ENCODE measurements at places on chromosomes 1 and 21.

DNA sequence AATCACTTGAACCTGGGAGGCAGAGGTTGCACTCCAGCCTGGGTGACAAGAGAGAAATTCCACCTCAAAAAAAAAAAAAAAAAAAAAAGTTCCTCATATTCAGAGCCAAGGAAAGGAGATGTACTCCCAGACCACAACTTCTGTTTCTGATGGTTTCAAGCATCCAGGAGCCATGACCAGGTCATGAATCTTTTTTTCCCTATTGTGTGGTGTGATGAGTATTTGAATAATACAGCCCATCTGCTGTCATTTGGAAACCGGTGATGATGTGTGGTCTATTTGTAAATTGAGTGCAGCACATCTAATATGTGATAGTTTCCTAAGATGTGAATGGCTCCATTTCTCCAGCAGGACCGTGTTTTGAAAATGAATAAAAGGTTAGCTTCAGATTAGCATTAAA lies 18.6 kb downstream of the PIK3CD start:
- no peak for DNase-seq

GRCh38 chr1:95352767-95353166 lies 118.8 kb downstream of the RWDD3 start:
- DNase-seq: no peak

- DNase-seq: peak; percentile 45
Observed at GRCh38 chr1:201264072-201264471, 19.2 kb upstream of the PKP1 start.

DNA sequence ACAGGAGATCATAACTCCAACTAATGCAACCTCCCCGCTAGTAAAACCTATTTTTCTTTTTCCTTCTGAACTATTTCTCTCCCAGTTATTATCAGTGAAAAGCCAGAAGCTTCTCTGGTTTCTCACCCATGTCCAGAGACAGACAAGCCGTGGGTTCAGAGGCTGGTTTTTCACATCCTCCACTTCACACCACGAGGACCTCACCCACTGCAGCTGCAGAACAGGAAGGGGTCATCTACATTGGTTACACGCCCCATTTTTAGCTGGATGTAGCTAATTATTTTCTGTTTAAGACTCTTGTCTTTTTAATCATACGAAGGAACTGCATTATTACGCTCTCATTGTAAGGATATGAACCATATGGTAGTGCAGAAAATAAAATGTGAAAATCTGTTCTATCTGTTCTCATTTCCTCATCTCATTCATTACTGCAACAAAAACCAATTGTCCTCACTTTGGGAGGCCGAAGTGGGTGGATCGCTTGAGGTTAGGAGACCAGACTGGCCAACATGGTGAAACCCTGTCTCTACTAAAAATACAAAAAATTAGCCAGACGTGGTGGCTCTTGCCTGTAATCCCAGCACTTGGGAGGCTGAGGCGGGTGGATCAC lies 39.1 kb upstream of the CLDN14 start:
- no peak for DNase-seq

DNA sequence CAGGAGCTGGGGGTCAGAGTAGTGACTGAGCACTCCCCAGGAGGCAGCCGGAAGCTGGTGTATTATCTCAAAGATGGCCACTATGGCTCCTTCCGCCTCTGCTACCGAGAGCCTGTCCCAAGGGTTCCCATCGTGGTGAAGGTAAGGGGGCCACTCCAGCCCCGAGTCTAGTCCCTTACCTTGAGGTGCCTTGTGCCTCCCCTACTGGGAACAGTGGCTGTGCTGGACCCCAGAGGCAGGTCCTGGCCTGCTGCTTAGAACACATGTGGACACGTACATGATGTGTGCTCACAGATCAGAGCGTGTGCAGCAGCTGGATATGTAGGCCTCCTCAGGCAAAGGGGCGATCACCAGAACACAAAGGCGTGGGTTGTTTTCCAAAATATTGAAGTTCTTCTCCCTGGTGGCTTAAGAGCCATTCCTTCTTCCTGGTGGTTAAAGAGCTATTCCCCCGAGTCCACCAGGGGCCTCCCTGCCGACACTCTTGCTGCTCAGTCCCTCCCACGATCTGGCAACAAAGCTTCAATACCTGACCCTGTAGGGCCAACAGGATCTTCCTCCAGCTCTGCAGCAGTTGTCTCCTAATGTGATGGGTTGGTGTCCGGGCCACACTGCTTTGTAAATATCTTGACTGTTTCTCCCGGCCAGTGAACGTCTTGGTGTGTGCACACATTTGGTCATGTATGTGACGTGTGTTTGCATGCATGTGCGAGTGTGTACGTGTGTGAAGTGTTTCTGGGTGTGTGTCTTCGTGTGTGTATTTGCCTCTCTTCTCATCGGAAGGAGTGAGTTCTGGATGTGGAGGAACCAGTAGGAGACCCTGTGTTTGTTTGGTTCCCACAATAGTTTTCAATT lies 68.4 kb upstream of the TINAGL1 start:
- no peak for DNase-seq

DNA sequence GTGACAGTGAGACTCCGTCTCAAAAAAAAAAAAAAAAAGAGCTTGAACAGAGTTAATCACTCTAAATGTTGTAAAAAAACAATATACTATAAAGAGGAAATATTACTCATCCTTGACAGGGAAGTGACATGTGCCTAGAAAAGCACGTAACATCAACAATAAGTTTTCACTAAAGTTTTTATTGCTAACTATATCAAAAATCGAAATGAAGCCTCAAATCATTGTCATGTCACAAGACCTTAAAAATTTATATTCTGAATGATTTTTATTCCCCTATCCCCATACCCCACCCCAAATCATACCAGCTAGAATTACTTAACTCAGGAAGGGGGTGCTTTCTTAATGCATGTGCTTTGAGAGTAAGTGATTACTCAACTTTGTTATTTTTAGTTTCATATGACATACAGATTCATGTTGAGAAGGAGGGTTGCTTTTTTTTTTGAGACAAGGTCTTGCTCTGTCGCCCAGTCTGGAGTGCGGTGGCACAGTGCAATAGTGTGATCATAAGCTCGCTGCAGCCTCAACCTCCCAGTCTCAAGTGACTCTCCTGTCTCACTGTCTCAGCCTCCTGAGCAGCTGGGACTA lies 53.6 kb upstream of the MUTYH start:
- no peak for DNase-seq

DNA sequence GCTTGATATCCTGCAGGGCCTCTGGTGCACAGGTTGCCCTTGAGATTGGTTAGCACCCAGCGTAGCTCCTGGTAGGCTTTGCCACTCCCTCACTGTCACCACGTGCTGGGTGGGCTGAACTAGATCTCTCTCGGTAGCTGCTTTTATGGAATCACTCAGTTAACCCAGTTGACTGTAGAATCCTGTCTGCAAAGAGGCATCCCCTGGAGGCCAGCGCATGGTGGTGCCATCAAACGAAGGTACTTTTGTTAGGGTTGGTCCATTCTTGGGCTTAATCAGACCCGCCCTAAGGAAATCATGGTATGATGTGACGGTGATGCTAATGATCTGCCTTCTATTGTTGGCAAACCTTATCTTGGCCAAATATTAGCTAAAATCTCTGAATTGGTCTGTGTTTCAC lies 153.4 kb downstream of the GALNT2 start:
- DNase-seq: no peak

DNA sequence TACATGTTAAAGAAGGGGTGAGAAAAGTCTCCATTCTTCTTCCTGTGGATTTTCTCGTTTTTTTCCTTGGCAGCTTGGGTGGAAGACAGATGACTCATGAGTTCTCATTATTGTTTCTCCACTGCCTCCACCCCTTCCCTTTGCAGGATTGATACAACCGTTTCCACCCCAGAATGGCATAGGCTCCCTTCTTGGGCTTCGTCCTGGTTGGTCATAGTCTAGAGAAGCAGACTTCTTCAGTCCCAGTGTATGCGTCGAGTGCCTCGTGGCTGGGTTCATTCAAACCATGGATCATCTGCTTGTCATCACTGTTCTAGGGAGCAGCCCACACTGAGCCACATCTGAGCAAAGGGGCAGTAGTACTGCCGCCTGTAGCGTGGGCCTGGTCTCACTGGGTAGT lies 13.7 kb downstream of the PTGFRN start:
- no peak for DNase-seq

DNA sequence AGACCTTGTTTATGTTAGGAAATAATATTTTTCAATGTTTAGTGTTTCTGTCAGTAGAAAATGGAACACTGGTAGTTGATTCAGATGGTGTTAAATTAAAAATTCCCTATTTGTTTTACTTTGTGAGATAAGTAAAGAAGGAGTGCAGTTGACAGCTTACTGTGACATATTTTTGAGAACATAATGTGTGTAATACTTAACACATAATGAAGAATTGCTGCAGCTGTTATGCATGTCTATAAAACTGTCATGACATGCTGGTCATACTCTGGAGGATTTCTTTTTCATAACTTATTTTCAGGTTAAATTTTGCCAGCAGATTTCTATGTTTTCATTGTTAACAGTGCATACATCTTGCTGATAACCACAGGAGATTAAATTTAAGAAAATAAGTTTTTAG lies 296.1 kb downstream of the CTH start:
- no peak for DNase-seq

DNA sequence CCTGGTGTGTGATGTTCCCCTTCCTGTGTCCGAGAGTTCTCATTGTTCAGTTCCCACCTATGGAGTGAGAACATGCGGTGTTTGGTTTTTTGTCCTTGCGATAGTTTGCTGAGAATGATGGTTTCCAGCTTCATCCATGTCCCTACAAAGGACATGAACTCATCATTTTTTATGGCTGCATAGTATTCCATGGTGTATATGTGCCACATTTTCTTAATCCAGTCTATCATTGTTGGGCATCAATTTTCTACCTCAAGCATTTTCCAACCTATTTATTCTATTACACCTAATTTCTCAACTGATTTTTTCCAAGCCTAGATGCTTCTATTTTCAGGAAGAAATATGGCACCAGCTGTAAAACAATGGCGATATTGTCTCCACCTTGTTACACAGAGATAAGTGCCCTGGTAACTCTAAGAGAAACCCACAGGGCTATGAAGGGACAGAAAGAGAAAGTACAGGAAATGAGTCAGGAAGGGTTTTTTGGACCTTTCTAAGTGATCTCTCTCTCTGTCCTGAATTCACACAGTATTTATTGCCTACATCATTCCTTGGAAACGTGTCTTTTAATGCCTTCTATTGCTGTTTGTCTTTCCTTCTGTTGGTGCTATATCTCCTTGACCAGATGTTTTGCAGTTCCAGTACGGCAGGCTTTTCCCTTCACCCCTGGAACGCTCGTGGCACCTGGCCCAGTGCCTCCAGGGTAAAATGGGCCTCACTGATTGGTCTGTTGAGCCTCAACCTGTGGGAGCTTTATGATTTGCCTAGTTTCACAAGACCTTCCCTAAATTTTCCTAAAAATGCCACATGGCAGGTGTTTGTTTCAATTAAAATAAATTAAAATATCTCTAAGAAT lies 14.6 kb upstream of the JAK1 start:
- DNase-seq: no peak

DNA sequence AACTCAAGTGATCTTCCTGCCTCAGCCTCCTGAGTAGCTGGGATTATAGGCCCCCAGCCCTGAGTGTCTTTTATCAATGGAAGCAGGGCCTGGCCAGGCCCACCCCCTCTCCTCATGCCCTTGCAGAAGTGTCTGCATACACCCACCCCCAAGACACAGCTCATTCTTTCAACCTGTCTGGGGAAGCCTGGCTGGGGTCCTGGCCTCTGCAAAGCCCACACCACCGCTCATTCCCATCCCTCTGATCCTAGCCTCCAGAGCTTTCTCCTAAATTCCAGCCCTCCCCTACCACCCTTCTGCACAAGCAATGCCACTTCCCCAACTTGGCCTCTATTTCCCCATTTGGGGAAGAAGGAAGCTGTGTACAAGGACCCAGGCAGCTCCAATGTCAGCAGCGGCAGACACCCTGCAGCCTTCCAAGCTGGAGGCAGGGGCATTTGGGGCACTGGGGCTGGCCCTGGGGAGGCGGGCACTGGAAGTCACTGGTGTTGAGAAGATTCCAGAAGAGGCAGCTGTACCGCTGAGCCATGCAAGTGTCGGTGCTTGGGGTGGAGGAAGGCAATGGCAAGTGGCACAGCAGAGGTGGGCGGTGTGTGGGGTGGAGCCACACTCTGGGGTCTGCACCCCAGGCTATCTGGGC lies 33.7 kb upstream of the ARF1 start:
- DNase-seq: peak; percentile 69

- no peak for DNase-seq
Observed at GRCh38 chr1:1788136-1788535, 9.9 kb upstream of the NADK start.

GRCh38 chr1:153663211-153663610 lies 4.7 kb downstream of the SNAPIN start:
- DNase-seq: peak; percentile 35

DNA sequence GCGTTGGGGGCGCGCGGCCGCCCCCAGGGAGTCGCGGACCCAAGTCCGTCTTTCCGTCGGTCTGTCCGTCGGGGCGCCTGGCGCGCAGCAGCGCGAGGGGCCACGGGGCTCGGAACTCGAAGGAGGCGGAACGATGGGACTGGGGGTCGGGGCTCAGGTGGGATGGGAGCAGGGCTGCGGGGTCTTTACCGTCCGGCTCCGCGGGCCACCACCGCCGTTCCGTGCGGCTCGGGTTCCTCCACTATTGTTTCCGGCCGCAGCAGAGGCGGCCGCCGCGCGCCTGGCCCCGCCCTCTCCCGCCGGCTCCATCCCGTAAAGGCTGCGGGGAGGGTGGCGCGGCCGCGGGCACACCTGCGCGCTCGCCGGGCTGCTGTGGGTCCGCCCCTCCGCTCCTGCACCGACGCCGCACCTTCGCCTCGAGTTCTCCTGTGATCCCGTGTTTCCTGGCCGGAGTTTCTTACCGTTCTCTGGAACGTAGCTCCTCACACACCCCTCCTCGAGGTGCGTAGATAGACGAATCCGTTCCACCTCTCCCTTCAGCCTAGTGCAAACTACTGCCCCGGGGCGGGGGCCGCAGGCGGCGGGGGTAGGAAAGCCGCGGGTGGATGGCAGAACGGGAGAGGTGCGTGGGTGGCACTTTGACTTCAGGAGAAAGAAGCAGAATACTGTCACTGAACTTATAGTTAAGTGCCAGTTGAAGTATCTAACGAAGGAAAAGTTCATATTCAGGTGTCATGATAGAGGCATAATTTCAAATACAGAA lies at the start of gene C21orf91:
Gene C21orf91 (minus strand): TSS at position 243 of the 763 bp plus-strand sequence. CDS start 1,038 bp downstream, outside the sequence.
- DNase-seq: peak; percentile 92

DNA sequence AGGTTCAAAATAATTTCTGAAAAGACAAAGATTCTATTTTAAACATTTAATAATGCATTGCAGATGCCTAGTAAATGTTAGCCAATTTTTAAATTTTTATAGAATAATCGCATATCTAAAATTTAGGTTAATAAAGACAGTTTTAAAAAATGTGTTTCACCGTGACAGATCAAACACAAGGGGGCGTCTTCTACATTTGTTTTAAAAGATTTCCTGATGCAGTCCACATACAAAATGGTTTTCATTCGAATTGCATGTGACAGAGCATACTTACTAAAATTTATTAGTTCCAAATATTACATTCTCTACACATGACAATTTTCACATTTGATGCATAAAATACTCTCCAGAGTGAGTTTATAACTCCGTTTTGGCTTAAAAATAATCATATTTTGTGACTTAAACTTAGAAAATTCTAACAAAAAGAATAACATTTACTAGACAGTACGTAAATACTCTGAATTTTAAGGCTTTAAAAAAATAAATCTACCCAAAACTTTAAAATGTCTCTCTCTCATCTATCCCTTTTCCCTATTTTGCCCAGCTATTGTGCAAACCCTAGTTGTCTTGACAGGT lies 75.5 kb downstream of the ADAMTS1 start:
- no peak for DNase-seq
